Stimulated activated CD4-positive, alpha-beta T cell treated with anti-CD3 and anti-CD28 coated beads, TNF-alpha, amount 100 ng/mL, for 48 hours (primary cell): ENCODE measurements at places on chromosomes 4 and X.

DNA sequence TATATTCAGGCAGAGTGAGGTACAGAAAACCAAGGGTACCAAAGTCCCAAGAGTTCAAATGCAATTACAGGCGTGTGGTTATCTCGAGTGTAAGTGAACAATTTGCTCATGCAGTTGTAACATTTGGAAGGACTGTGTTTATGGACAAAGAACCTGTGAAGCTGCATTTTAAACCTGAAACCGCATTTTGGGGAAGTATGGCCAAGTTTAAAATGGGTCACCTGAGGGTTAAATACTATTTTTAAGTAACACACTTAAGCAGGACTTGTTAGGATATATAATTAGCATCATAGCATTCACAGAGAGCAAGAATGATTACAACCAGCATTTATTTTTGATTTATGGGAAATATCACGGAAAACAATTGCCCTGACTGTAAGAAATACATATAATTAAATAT lies 79.1 kb upstream of the LCORL start:
- DNase-seq: no peak

DNA sequence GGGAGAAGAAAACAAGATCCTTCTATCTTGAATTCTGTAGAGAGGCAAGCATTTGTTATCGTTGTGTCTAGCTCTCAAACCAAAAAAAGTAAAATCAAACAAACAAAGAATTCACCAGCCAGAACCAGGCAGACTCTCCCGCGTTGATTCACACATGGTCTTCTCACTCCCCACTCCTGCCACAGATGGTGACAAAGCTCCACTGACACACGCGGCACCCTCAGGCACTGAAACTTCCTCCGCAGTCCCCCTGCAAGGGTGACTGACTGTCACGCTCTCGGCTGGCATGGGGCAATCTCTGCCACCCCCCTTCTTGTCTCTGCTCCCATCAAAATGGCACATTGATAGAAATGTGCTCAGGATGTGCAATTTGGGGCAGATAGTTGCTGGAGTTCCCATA lies 304.9 kb downstream of the DHX15 start:
- no peak for DNase-seq

- DNase-seq: no peak
These were observed 3.6 kb downstream of the OTUD4 start for GRCh38 chr4:145176641-145177432.

DNA sequence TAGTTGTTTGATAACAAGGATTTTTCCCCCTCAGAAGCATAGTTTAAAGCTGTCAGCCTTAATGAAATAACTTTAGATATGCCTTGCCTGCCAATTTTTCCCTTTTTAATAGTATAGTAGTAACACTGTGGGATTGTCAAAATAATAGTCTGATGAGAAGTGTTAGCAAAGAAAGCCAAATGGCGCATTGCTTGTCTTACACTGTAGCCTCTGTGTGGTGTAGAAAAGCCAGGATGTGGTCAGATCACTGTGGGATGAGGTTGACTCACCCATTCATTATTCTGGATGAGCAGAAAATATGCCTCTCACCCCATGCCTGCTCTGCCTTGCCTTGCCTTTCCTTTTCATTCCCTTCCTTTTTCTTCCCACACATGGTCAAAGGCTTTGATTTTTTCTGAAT lies 257.8 kb upstream of the NRK start:
- no peak for DNase-seq

- DNase-seq: no peak
These were observed 8.2 kb upstream of the GPR78 start for GRCh38 chr4:8571702-8572685.

DNA sequence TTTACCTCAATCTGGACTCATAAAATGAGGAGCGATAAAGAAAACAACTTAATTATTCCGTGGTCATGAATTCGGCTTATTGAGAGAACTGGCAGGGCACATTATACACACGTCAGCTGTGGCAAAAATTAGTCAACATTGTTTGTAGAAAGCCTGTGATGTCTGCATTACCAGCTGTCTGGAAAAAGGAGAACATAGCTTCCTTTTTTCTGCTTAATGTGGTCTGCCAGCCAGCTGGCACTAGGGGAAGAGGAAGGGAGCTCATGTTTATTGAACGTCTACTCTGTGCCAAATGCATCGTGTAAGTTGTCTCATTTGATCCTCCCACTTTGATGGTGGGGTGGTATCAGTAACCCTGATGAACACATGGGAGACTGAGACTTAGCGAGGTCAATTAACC lies 367.6 kb downstream of the ARHGAP24 start:
- DNase-seq: no peak

- peak; percentile 44 for DNase-seq
These were observed 325.5 kb downstream of the BCOR start for GRCh38 chrX:39772057-39772832.

DNA sequence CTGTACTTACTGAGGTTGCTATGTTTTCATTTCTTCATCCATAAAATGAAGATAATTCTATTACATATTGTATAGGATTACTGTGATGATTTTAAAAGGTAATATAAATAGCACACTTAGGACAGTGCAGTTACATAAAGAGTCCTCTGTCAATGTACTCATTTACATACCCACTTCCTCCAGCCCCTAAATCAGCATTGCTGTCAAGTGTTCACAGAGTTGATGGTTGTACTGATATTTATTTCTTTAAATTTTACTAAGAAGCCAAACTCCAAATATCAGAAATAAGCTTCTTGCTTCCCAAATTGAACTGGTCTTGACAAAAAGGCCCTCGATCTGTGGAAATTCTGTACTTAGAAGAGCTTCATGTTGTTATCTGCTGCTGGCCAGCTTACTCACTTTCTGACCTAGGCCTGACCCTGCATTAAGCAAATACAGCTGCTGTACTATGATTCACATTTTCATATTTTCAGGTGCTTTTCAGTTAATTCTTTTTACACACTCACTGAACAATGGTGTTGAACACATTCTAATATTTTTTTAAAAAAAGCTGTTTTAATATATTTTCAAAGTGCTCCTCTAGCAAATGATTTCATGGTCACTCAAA lies 259.6 kb downstream of the UNC5C start:
- no peak for DNase-seq

GRCh38 chr4:83604321-83604720 lies 68.4 kb downstream of the GPAT3 start:
- no peak for DNase-seq

DNA sequence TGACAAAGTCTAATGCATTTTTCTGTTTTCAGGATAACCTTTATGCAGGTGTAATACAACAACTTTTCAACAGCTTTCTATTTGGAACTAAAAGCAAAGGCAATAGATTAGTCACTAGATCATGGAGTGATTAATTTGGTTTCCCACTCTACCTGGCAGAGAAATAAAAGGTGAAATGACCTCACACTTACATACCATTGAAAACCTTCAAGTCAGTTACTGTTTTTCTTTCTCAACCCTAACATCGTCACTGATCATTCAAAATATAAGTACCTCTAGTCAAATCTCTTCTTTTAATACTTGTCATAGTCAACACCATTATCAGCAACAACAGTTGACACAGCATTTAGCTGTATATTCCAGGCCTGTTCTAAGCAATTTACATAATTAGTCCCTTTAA lies 85.1 kb upstream of the ZCCHC13 start:
- DNase-seq: no peak

GRCh38 chrX:40457406-40457805 lies 123.4 kb upstream of the ATP6AP2 start:
- no peak for DNase-seq

DNA sequence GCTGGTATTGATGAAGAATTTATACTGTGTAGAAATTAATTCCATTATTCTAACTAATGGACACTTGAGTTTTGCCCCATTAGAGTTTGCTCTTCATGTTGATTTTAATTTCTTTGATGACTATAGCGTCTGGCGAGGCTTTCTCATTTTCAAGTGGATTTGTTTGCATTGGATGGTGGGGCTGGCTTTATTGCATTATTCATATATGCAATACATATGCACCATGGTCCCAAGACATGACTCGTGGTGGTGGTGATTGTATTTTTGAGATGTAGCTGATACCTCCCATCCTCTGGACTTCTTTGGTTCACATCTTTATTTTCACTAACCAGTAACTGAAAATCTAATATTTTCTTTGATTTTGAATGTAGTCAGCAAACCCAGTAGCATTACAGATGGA lies 39.8 kb downstream of the PTTG2 start:
- DNase-seq: no peak

GRCh38 chr4:184727430-184727829 lies 6.5 kb downstream of the CENPU start:
- no peak for DNase-seq

DNA sequence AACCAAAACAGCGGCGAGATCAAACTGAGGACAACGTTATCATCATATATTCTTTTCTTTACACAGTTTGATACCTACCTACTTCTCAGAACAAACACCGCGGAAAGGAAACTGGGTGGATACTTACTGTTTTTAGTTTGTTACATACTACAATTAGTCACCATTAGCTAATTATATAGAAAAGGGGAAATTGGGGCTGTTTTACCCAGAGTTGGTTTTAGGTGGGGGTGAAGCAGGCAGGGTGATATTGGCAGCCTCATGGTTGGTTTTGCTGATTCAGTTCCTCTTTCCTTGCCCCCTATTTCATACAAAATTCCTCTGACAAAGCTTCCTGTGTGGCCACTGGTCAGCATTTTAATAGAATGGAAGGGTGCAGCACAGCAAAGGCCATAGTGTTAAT lies 77.8 kb downstream of the SORBS2 start:
- DNase-seq: no peak

- no peak for DNase-seq
These were observed 227.5 kb upstream of the STK26 start for GRCh38 chrX:131795442-131796229.

GRCh38 chrX:48833542-48834138 lies 1.8 kb downstream of the PCSK1N start:
- DNase-seq: no peak

DNA sequence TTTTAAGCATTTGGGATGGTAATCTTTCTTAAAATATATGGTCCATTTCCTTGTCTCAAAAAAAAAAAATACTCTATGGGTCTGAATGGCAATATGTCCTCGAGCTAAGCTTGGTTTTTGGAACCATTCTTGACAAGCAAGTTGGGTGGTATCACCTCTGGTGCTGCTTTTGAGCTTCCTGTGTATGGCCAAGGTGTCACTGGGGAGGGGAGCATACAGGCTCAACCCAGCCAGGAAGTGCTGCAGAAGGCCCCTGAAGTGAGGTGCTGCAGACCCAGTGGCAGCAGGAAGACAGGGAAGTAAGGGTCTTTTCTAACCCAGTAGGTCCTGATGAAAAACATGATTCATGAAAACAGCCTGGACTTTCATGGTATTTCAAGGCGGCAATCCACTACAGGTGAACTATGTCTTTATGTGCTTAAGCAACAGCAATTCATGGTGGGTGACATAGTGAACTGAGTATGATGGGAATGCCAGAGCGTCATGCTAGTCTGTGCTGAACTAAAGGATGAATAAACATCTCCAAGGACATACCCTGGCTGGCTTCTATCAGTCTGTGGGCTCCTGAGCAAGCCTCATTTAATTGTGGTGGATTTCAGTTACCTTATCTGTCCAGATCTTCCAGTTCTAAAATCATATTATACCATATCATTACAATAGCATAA lies 15.1 kb downstream of the TRAPPC2 start:
- DNase-seq: no peak

GRCh38 chrX:70664726-70665125 lies 220.1 kb downstream of the DLG3 start:
- no peak for DNase-seq

DNA sequence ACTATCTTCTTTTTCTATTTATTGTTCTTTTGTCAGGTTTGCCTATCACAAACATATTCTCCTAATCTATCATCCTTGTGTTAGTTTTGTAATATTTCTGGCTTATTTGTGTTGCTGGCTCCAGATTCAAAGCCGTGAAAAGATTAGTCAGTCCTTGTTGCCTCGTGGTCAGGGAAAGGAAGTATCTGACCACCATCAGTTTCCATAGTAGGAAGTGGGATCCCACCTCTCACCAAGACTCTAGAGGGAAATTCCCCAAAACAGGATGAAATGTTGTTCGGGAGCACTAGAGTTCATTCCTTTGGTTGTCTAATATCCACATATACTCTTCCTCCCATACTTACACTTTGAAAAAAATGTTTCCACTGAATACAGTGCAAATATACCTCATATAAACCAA lies 131.0 kb upstream of the HUWE1 start:
- no peak for DNase-seq

DNA sequence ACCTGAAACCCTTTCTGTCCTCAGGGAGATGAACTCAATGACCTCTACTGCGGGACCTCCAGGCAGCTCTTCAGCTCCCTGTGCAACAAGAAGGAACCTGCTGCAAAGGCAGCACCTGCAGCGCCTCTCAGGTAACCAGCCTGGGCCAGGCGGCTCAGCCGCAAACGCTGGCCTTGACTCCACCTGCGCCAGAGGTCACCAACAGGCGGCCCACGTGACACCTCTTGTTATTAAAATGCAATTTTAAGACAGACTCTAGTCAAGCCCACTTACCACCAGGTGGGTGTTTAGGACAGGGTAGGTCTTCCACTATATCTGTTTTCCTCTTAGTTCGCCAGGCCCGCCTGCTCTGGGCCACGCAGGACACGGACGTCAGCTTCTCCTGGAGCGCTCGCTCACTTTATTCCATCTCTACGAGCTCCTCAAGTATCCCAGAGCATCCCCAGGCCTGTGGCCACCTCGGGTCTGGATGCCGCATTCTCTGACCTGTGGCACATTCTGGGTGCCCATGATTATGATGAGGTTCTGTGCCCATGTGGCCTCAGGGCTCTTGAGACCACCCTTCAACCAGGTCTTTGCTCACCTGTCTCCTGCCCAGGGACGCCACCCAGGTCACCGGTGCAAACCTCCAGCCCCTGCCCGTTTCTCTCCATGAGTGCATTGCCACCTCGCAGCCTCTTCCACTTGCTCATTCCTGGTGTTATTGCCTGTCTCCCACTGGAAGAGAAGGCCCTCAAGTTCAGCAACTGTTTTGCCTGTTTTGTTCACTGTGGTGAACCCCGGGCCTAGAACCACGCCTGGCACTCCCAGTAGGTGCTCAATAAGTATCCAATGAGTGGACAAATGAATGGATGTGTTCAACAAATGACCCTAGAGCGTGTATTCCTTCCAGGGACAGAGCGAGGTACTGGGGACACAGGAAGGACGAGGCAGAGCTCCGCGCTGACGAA lies 32.8 kb upstream of the JAKMIP1 start:
- DNase-seq: no peak

DNA sequence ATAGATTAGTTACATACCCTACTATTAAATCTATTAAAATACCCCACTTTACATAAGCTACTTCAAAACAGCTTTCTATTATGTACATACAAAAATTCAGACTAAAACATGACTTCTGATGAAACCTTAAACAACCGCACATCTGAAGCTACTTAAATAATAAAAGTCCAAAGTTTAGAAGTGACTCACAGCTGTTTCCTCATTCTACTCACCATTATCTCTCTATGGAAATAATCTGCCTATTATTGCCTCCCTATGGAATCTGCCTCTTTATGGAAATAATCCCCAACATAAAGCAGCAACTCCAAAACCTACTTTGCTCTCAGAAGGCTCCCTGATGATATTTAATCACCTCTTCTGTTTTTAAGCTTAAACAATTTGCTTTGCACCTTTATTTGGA lies 15.7 kb upstream of the BANK1 start:
- DNase-seq: no peak

DNA sequence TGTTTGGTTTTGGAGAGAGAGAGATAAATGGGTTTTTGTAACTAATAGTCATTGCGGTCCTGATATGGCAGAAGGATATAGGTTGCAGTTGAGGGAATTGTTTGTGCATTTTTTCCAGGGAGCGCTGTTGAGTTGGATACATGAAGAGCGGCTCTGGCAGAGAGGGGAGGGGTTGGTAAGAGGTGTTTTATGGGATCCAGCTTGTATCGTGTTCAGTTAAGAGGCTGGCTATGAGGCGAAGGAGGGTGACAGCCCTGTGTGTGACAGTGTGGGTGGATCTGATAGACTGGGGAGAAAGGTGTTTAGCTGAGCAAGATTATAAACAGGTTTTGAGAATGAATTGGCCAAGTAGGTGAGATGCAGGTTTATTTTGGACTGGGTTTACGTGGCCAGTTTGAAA lies 1.5 kb downstream of the SPANXN4 start:
- DNase-seq: no peak
